ENCODE measurements at places on chromosomes 3 and 15.

GRCh38 chr15:59138243-59138642 is 33.3 kb downstream of the CCNB2 start:
- DNase-seq, result no peak

DNA sequence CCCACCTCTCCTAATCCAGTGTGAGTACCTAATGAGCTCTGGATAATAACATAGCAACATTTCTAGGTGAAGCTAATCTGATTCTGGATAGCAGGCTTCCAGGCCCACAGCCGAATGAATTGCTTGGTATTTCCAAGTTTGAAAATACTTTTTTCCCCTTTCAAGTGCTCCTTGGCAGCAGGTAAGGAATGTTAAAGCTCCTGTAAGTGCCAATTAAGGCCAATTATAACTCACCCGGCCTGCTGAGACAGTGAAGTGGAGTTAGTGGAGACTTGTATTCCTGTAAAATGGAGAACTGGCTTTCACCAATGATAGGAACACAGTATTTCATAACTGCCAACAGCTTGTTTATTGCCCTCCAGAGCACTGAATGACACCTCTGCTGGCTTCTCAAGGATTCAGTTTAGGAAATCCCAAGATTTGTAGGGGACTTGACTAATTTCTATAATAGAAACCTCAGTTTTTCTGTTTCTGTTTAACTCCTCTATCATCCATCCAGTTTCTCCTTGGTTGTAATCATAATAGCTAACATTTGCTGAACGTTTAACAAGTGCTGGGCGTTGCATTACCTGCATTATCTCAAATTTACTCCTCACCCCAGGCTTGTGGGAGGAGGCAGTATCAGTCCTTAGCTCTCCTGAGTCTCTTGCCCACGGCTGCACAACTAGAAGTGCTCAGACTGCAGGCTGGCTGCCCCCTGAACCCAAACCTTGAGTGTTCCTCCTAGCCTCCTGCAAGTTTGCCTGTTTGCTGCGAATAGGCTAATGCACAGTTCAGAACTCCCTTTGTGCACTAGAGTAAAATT is 52.7 kb upstream of the SCAANT1 start:
- no peak for DNase-seq

- no peak for DNase-seq
Measured at GRCh38 chr3:62688050-62688449, 187.2 kb downstream of the CADPS start.

GRCh38 chr3:38149708-38150107 is 11.2 kb downstream of the MYD88 start:
- no peak for DNase-seq

DNA sequence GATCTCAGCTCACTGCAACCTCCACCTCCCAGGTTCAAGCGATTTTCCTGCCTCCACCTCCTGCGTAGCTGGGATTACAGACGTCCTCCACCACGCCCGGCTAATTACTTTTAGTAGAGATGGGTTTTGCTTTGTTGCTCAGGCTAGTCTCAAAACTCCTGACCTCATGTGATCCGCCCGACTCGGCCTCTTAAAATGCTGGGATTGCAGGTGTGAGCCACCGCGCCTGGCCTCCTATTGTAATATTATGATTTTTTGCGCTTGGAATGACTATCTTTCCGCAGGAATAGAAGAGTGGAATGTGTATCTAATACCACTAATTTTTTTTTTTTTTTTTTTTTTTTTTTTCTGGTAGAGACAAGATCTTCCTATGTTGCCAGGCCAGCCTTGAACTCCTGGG is 1.8 kb downstream of the ARL8B start:
- no peak for DNase-seq

- no peak for DNase-seq
Measured at GRCh38 chr15:49032601-49033145, 13.6 kb downstream of the SECISBP2L start.

GRCh38 chr15:92011611-92012367 is 158.3 kb downstream of the SLCO3A1 start:
- no peak for DNase-seq

DNA sequence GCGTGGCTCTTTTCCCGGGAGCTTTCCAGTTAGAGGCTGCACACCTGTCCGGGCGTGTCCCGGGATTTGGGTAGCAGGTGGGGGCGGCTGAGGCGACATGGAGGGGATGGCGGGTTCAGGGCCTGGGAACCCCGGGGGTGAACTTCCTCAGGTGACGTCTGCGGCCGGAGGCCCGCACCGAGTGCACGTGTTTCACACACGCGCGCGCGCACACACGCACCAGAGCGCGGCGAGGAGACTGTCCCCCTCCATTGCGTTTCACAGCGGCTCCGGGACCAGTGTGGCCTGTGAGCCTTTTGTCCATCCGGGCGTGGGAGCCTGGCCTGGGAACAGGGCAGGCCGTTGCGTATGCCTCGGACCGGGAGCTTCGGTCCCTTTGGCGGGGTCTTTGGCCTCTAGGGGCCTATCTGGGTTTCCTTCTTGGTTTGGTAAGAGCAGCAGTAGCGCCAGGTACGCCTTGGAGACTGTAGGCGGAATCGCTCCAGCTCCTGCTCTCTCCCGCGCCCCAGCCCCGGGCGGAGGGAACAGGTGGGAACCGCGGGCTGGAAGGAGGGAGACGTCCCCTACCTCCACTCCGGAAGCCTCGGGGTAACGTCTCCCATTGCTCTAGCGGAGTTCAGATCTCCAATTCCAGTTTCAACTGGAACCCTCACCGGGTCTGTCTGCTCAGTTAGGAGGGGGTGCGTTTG is 220.0 kb downstream of the MEIS2 start:
- no peak for DNase-seq

DNA sequence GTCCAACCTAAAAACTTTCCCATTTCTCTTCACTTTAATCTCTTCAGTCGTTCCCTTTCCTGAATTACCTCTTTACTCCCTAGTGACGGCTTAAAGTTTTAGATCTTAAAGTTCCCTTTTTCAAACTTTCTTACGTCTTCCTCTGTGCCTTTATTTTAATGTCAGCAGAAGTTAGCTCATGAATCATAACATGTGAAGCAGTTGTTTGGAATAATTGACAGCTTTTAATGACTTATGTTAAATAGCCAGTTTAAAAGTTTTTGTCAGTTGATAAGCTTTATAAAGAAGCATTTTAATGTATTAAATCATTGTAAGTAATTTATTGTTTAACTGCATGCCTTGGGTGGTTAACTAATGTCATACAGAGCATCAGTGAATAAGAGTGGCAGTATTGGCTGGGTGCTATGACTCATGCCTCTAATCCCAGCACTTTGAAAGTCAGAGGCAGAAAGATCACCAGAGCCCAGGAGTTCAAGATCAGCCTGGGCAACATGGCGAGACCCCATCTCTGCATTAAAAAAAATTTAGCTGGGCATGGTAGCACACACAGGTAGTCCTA is 33.9 kb downstream of the PIK3CA start:
- DNase-seq, result no peak

DNA sequence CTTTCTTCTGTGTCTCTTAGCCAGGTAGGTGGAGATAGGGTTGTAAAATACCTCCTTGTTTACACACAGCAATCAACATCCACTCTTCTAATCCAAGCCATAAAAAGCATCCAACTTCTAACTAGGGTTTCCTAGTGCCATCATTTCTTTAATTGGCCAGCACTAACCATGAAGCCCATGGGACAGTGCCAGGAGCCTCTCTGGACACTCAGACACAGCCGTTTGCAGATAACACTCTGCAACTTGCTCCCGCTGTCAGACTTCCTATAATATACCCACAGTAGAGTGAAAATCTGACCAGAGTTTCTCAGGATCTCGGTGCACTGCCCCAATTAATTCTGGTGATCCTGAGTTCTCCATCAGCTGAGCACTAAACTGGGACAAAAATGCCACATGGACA is 53.4 kb downstream of the TAFA4 start:
- no peak for DNase-seq

- DNase-seq, result no peak
Measured at GRCh38 chr3:112557976-112558375, 3.8 kb downstream of the ATG3 start.

- DNase-seq, result no peak
Measured at GRCh38 chr3:184067573-184068055, 14.8 kb downstream of the HTR3C start.

- DNase-seq, result no peak
Measured at GRCh38 chr15:69311319-69311721, 12.6 kb downstream of the PAQR5 start.

- DNase-seq, result no peak
Measured at GRCh38 chr15:79171320-79172031, 80.9 kb upstream of the RASGRF1 start.

GRCh38 chr3:133547432-133548041 is 25.9 kb upstream of the CDV3 start:
- DNase-seq, result no peak

DNA sequence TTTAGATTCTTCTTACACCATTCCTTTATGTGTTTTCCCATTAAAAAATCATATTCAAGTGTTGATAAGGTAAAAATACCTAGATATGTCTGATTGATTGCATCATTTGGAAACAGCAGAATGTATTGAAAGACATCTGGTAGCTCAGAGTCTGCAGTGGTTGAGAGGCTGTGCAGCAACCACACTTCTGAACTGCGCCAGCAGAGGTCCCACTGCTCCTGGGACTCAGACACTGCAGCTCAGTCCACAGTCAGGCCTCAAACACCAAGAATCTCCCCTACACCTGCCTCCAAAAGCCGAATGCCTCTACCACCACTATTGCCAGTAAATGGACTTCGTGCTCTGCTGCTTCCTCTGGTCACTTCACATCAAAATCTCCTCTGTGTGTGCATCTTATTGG is 176.9 kb upstream of the LMCD1 start:
- peak; percentile 63 for DNase-seq

GRCh38 chr3:4600493-4600892 is 107.3 kb downstream of the ITPR1 start:
- no peak for DNase-seq

DNA sequence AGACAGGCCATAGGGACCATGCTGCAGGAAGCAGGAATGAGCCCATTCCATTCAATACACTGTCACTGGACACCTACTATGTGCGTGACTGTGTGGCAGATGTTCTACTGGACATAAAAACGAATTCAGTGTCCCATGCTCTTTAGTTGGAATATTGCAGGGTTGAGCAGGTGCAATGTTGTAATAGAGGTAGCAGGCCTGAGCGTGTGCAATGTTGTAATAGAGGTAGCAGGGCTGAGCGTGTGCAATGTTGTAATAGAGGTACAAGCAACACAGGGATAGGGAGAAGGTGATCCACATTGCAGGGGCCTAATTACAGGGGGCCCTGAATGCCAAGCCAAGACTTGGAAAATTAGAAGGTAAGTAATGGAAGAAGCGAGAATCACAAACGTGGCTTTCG is 261.4 kb upstream of the HES1 start:
- DNase-seq, result no peak

DNA sequence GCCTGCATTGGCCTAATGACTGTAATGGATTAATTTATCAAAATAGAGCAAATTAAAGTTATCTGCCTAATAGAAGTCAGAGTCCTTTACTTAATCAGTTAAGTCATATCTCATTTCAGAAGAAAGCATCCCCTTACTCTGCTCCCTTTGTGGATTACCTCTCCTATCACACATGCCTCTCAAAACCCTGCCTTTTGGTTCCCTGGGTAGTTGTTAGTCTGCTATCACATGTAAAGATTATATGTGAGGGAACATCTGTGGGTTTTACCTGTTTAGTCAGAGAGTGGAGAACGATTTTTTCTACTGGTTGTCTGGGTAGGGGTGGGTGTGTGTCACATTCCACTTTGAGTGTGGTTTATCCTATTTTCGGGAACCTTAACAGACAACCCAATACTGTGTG is 16.4 kb downstream of the UBE2E2 start:
- no peak for DNase-seq

DNA sequence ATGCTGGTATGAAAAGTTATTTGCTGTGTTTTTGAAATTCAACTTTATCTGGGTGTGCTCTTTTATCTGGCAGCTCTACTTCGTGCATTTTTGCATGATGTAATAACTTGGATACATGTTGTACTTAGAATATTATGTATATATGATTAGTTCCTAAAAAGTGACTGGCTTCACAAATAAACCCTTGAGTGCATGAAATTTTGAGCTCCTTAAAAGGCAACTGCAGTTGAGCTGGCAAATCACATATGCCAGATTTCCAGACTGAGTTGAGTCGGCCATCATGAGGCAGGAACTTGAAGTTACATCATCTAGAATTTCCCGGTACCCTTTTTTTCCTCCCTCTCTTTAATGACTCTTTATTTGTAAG is 162.5 kb downstream of the FNDC3B start:
- no peak for DNase-seq

DNA sequence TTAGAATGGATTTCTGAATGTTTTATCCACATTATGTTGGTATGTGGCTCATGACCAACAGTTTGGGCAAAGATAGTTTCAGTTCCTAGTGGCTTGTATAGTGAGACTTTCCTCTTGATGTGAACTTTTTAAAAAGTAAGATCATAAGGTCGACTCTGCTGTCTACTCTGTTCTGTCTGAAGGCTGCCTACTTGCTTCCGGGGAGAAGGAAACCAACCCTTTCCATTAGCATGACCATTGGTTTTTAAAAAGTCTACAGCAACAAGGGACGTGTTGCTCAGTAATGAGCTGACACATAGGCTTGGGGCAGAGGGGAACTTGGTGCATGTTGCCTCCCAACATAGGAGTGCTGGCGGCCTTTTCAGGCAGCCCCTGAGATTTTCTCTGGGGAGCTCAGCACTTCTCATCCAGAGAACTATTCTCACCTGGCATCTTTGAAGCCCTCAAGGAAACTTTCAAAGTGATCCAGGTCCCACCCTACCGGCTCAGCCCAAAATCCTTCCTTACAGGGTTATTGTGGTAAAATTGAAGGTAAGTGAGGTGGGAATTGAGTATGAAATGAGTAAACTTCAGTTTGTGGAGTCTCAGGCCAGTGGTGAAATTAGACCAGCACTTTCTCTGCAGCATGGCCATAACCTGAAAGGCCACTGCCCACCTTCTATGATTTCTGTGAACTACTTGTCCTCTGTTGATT is 30.6 kb downstream of the PSMD6 start:
- no peak for DNase-seq

GRCh38 chr3:9296241-9296640 is 46.8 kb upstream of the SRGAP3 start:
- DNase-seq, result no peak

DNA sequence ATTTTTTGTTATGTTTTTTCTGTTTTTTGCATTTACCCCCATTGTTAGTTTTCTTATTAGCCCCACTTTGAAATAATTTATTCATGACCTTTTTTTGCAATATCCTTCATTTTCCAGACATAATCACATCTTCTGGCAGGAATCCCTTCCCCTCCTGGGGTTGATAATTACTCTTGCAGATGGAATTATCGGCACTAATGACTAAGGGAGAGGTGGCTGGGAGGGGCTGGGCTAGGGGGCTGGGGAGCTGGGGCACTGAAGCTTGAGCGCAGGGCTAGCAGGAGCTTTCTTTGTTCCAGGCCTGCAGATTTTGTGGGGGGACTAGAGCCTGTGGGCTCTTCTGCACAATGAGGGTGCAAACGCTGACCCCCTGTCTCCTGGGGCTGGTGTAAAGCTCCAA is 77.8 kb downstream of the RAB11A start:
- no peak for DNase-seq

DNA sequence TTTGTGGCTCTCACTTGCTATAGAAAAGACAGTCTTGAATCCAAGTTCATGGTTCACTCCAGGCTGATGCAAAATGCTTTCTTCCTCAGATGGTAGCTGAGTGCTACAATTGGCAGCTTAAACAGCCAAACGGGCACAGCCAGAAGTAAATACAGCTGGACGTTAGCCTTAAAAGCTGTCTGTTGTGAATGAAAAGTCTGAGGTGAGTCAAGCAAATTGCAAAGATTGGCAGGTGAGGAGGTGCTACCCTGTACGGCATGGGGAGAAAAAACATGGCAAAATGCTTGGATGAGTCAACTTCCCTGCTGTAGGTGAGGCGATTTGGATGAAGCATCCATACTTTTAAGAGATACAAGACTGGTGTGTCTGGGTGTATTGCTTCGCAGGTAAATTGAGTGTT is 40.5 kb downstream of the IL5RA start:
- no peak for DNase-seq
